ENCODE measurements at places on chromosomes 11 and 22. TPM values are rescaled to one million over a fixed set of nuclear protein-coding genes. Genes with fewer than 3 reads are reported as not detected.

DNA sequence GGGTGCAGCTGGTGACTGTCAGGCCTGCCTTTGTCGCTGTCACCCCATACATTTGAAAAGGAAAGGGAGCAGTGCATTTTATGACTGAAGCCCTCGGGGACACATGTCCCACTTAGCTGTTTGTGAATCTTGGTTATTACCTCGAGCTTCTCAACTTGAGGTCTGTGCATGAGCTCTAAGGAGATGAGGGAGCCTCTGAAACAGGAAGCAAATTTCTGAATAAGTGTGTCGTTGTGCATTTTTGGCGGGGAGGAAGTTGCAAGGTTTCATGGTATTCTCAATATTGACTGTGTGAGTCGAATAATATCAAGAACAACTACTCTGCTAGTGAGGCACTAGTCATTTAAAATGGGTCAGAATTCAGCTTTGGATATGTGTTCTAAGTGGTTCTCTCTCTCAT is 149.7 kb upstream of the PLET1 start:
- no peak for DNase-seq

DNA sequence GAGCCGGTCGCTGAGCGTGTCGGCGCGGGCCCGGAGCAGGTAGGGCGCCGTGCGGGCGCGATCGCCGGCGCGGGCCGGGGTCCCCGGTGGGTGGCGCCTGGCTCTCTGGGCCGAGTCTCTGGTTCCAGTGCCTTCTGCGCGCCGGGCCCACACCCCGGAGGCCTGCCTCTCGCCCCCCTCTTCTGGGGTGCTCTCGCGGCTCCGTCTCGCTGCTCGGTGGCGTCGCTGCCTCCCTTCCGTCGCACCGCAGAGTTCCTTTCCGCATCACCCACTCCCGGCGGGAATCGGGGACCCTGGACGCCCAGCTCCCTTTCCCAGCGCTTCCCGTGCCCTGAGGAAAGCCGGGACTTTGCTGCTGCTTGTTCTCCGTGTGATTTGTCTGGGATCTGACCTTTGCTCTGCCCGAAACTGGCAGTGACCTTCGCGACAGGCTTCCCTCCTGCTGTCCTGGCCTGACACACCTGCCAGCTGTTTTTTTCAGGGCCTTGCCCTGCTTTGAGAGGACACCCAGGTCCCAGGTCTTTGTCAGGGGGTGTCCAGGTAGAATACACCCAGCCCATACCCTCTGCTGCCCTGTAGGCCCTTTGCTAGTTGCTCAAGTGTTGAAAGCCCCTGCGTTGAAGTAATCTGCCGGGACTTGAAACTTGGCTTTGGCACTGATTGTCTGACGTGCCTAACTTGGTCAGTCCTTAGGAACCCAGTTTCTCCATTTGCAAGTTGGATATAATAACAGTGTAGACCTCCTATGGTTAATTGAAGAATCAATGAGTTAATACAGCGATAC is 711 bp downstream of the FDX1 start:
- no peak for DNase-seq

GRCh38 chr11:60165538-60165937 is 17.3 kb downstream of the MS4A6A start:
- DNase-seq, result no peak

DNA sequence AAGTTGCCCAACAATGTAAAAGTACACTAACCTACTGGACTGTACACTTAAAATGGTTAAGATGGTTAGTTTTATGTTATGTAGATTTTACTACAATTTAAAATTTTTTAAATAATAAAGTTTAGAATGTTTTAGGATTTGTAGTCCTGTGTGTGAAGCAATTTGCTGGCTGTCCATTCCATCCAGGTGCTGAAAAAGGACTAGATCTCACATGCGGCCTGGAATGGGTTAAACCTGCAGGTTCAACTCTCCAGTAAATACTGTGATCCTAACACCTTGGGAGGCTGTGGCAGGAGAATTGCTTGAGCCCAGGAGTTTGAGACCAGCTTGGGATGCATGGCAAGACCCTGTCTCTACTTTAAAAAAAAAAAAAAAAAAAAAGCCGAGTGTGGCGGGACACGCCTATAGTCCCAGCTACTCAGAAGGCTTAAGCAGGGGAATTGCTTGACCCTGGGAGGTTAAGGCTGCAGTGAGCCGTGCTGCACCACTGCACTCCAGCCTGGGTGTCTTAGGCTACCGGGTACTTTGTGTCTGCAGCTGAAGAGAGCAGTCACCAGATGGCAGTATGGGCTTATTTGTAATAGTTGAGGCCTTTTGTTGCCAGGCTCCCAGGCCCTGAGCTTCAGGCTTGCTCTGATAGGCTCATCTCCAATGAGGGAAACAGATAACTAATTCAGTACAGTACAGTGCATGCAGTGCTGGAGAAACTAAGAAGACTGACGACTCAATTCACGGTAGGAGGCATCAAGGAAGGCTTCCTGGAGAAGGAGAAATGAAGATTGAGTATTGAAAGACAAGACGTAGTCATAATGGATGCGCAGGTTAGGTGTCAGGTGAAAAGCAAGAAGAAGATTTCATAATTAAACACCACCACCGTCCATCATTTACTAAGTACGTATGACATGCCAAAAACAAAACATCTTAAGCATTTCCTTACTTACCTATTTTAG is 64.7 kb upstream of the ASPHD2 start:
- peak; percentile 60 for DNase-seq

The SNU13 gene
- 122 TPM for total RNA-seq

DNA sequence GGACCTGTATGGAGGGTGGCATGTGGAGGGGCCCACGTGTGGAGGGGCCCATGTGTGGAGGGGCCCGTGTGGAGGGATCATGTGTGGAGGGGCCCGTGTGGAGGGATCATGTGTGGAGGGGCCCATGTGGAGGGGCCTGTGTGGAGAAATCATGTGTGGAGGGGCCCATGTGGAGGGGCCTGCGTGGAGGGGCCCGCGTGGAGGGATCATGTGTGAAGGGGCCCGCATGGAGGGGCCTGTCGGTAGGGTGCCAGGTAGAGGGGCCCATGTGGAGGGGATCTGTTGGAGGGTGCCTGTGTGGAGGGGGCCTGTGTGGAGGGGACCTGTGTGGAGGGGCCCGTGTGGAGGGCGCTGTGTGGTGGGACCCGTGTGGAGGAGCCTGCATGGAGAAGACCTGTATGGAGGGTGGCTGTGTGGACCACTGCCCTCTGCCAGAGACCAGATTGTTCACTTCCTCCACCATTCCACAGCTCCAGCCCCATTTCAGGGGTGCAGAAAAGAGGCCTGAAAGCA is 47.0 kb downstream of the IGLL5 start:
- no peak for DNase-seq

- DNase-seq, result no peak
These were observed 433.3 kb downstream of the BUD13 start for GRCh38 chr11:116339306-116340098.

GRCh38 chr22:26436903-26437515 is 7.9 kb downstream of the ASPHD2 start:
- no peak for DNase-seq

- DNase-seq, result no peak
These were observed 2.9 kb downstream of the SCARF2 start for GRCh38 chr22:20434773-20435172.

DNA sequence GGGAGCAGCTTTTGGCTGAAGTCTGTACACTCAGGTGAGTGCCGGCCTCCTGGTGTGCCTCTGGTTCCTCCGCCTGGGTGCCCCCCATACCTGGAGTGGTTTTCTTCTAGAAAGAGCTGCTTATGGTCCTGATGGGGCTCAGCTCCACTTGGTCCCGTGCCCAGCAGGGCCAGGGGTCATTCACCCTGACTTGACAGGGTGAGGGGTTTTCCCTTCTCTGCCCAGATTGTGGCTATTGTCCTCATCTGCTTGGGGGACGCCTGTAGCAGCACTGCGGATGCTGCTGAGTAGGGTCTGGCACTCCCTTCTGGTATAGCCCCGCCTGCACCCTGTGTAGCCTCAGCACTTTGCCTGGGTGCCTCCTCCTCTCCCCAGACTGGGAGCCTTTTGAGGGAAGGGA is 8.2 kb downstream of the OMP start:
- DNase-seq, result no peak

The ELMOD1 gene
- not detected for total RNA-seq

The APOL5 gene
- total RNA-seq, result not detected

GRCh38 chr11:11841116-11841722 is 553 bp upstream of the USP47 start:
- DNase-seq, result no peak

GRCh38 chr22:35887296-35887875 is 141.2 kb downstream of the RBFOX2 start:
- DNase-seq, result no peak

- DNase-seq, result no peak
These were observed 14.3 kb upstream of the ADA2 start for GRCh38 chr22:17233348-17234043.

GRCh38 chr22:40007853-40008710 is 13.3 kb downstream of the FAM83F start:
- no peak for DNase-seq

Measured in glomerular endothelial cell (primary cell).